Putamen (tissue), 1 donor: ENCODE measurements at places on chromosomes 7 and 10.

DNA sequence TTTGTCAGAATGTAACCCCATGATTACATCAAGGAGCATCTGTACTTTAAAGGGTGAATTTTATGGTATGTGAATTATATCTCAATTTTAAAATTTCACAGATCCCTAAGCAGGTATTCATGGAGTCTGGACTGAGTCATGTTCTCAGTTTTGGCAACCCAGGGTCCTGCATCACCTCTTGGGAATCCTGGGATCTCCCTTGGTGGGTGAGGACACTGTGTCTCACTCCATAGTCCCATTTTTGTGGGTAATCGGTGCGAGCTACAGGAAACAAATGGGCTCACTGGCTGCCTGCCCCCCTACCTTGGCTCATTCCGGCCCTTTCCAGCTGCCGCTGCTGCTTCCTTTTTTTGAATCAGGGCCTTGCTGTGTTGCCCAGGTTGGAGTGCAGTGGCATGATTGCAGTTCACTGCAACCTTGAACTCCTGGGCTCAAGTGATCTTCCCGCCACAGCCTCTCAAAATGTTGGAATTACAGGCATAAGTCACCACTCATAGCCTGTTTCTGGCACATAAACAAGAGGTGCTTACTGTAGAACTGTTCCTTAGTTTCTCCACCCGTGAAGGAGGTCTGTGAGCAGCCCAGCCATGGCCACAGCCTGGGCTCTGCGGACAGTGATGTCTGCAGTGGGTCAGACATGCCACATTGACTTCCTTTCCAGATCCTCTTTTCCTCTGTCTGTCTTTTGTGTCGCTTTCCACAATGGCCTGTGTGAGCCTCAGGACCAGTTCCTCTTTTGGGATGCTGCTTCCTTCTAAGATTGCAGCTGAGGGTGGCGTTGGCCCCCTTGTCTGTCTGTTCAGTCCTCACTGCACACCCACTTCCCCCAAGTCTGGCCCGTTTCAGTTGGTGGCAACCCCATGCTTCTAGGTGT lies 14.5 kb downstream of the PALD1 start:
- DNase-seq, result no peak

GRCh38 chr10:74898201-74898976 lies 72.0 kb downstream of the KAT6B start:
- DNase-seq, result no peak

- peak; percentile 10 for DNase-seq
These were observed 1.4 kb downstream of the FBXW4 start for GRCh38 chr10:101693651-101693977.

DNA sequence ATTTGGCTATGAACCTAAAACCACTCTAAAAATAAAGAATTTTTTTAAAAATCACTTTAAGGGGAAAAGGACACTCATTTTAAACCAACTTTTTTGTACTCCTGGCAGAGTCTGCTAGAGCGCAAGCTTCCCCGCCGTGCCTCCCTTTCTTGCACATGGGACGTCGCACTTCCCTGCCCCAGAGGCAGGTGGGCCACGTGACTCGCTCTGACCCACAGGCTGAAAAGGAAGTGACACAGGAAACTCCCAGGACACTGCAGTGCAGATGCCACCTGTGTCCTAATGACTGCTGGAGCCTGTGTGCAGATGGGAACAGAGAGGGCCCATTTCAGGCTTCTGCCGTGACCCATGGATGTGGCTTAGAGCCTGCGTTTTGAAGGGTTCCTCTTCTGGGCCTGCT lies 142.1 kb upstream of the LANCL2 start:
- DNase-seq, result no peak

- DNase-seq, result no peak
These were observed 68.4 kb downstream of the SLIT1 start for GRCh38 chr10:97117372-97117771.
